ENCODE measurements at places on chromosomes 16 and 17.

- H3K4me1 ChIP-seq: no peaks in the 10 kb centered on the region
- no peak overlapping the region for H3K4me3 ChIP-seq
- DNase-seq: no peak
- H3K36me3 ChIP-seq: no peaks in the 10 kb centered on the region
These were observed 94.1 kb upstream of the XYLT1 start for GRCh38 chr16:17564856-17565255.

DNA sequence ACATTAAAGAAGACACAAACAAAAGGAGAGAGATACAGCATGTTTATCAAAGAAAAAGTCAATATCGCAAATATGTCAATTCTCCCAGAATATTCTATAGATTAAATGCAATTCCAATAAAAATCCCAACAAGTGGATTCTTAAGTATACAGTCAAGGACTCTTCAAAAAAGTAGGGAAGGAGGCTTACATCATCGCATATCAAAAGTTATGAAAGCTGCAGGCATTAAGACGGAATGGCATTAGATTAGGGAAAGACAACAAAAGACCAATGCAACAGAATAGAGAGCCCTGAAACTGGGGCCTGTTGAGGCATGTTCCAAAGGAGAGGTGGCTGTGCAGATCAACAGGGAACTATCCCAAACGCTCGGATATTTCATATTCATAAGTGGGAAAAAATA lies 76.0 kb downstream of the MARCHF10 start:
- no peak overlapping the region for H3K4me3 ChIP-seq
- peaks cover 33% of the 10 kb centered on the region for H3K27me3 ChIP-seq
- DNase-seq: no peak
- H3K27ac ChIP-seq: no peak overlapping the region
- H3K4me1 ChIP-seq: no peaks in the 10 kb centered on the region

DNA sequence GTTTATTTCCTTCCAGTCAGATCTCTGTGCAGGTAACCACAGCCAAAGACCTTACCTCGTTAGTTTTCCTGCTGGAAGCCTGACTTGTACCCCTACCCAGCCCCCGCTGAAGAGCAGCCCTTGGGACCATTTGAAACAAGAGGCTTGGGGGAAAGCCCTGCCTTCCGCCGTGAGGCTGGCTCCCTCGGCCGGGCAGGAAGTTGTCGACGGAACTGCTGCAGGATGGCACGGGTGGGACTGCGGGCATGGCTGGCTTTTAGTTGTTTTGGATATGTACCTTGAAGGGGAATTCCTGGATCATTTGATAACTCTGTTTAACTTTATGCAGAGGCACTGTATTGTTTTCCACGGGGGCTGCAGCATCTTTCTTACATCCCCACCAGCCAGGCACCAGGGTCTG lies 49.0 kb upstream of the ENDOV start:
- peaks cover 86% of the 10 kb centered on the region for H3K36me3 ChIP-seq
- no peaks in the 10 kb centered on the region for H3K4me1 ChIP-seq
- H3K4me3 ChIP-seq: no peak overlapping the region
- no peak overlapping the region for H3K27ac ChIP-seq

DNA sequence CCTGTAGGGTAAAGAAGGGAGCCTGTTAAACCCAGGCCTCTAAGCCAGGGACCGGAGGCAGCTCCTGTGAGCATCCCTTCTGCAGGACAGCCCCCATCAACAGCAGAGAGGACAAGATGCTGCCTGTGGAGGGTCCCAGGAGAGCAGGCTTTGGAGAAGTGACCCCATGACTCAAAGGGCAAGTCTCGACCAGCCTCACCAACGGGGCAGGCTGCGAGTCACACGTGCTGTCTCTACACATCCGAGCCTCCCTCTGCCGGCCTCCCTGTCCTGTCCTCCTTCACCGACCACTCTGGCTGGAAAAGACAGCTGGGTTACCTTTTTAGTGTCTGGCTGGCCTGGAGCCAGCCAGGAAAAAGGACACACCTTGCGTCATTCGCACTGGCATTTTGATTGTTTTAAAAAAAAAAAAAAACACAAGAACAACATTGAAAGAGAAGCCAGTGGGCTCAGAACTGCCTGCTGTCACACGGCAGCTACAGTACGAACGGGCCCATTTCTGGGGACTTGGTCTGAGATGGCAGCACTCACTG lies 74.5 kb upstream of the RCVRN start:
- H3K27ac ChIP-seq: no peak overlapping the region
- no peaks in the 10 kb centered on the region for H3K36me3 ChIP-seq
- H3K27me3 ChIP-seq: no peaks in the 10 kb centered on the region
- no peak for DNase-seq
